ENCODE measurements at places on chromosomes 6 and 20.

GRCh38 chr6:7696061-7696460 lies 29.8 kb upstream of the BMP6 start:
- no peak for DNase-seq

- peak; percentile 34 for DNase-seq
Observed at GRCh38 chr20:33933469-33933909, 60.2 kb upstream of the RALY start.

DNA sequence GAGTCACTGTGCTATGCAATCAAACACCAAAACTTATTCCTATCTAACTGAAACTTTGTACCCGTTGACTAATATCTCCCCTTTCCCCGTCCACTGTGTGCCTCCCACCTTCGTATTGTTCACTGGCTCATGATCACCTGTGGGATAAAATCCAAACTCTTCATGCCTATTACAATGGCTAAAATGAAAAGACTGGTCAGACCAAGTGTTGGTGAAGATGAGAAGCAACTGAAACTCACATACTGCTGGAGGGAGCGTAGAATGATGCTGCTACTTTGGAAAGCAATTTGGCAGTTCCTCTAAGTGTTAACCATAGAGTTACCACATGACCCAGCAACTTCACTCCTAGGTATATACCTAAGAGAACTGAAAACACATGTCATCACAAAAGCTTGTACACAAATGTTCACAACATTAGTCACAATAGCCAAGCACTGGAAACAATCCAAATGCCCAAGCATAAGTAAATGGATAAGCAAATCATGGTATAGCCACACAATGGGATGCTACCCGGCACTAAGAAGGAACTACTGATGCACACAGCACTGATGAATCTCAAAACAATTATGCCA lies 13.1 kb downstream of the RPS10 start:
- DNase-seq: no peak

DNA sequence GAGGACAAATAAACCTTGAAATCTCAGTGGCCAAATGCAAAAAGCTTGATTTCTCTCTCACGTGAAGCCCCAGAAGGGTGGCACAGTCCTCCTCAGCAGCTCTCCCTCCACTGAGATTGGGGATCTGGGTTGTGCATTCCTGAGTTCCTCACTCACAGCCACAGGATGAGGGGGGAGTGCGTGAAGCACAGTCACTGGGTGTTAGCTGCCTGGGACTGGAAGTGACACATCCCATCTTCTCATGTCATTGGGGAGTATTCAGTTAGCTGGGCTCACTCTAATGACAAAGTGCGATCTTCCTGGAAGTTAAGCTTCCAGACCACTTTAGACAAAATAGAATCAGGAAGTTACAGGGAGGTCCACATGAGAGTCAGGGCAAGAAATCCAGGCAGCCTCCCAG lies 192.2 kb upstream of the LRFN2 start:
- DNase-seq: no peak

Measured in NCI-H2029 (cell line).